Hepatocyte (in vitro differentiated cells): ENCODE measurements at places on chromosomes 1 and 21.
A peak's percentile ranks its signal among the peaks of the same experiment; 100 is the strongest.

GRCh38 chr1:45721207-45721606 is 29.2 kb downstream of the IPP start:
- DNase-seq: no peak

GRCh38 chr1:225422795-225423517 is 4.9 kb downstream of the LBR start:
- no peak for DNase-seq

- no peak for DNase-seq
These were observed 2.0 kb downstream of the PIK3CD start for GRCh38 chr1:9653491-9654050.

GRCh38 chr1:93820554-93821422 is 58.2 kb downstream of the DNTTIP2 start:
- DNase-seq: no peak

DNA sequence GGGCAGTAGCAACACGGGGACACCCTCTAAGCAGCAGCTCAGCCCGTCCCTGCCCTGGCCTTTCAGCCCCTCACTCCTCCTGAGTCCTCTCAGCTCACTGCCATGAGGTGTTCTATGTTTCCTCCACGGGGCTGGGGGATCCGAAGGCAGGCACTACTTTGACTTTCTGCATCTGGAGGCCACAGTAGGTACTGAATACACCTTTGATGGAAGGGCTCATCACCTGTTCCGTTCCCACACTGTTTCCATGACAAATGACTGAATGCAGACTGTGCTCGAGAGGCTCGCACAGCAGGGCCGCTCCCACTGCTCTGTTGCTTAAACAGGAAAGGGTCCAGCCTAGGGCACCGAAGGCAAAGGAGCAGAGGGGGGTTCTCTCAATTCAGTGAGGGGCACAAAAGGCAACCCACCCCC is 77.6 kb upstream of the DNAH14 start:
- no peak for DNase-seq

GRCh38 chr1:56833088-56833487 is 13.9 kb upstream of the FYB2 start:
- DNase-seq: no peak

GRCh38 chr1:230786385-230786753 is 39.2 kb downstream of the CAPN9 start:
- DNase-seq: no peak

DNA sequence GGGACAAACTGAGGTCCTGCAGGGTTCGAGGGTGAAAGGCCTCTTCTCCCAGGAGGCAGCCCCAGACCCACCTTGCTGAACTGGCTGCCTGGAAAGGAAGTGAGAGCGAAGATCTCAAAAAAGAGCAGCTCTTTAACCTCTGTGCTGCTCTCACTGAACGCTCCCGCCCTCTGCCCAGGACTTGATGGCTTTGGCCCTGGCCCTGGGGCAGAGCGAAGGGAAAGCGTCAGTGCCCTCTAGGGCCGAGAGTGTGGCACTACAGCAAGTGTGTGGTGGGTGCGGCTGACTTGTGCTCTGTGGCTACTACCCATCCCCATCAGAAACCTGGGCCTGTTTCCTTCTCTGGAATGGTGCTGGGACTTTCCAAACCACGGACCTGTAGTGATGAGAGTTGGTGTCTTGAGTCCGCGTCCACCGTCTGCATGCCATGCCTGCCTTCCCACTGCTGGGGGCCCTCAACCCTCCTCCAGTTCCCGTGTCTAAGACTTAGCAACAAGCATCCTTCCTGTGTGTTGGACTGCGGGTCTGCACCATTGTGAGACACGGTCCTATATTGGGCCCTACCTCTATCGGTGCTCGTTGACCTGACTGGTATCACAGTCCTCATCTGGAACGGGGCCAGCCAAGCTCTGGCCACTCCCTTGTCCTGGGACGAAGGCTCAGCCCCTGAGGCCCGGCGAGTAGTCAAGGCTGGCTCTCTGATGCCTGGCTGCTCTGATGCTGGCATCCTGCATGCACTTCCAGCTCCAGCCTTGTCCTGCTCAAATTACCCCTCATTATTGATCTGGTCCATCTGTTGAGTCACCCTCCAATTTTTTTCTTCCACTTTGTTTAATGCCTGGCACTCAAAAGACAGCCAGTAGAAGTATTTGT is 180.3 kb downstream of the DISC1 start:
- DNase-seq: peak; percentile 65
